ENCODE measurements at places on chromosomes 5 and 9.

GRCh38 chr5:95900383-95900958 is 61.2 kb downstream of the ELL2 start:
- no peak for DNase-seq

- DNase-seq: no peak
These were observed 79.2 kb downstream of the MAST4 start for GRCh38 chr5:66675406-66675805.

GRCh38 chr5:131021646-131022045 is 143.4 kb downstream of the HINT1 start:
- DNase-seq: no peak

DNA sequence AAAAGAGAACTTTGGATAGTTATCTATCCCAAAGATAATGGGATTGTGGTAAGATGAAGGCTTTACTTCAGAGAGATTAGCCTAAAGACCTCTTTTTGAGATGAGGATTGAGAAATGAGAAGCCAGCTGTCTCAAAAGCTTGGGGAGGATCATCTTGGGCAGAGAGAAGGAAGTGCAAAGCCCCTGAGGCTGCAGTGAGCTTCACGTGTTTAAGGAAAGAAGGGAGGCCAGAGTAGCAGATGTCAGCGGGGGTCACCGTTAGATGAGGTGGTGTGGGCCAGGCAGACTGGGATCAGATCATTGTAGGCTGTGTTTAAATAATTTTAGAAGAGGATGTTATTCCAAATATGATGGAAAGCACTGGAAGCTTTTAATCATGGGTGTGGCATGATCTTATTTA is 270.1 kb downstream of the ARHGEF28 start:
- no peak for DNase-seq

DNA sequence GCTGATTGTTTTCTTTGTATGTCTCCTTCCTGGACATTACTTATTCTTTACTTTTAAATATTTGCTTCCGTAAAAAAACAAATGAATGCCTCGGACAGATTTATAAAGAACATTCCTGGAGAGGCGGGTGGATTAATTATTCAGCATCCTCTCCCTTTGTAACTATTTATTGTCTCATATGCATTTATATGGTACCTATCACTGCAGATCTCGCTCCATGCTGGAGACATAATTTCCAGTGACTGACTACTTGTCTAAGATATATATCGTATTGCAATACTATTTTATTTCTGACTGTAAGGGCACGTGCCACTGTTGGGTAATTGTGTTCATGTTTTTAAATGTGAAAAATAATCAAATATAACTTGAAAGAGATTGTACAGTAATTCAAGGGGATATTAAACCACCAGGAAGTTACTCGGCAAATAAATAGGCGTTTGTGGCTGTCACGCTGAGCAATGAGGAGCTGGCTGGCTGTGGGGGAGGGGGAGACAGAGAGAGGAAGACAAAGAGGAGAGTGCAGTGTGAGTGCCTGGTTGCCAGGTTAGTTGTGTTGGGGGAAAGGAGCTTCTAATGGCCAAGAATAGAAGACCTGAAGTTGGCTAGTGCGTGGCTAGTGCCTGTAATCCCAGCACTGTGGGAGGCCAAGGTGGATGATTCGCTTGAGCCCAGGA is 131.8 kb upstream of the GABRP start:
- DNase-seq: no peak

GRCh38 chr9:23088932-23089364 is 642.3 kb downstream of the DMRTA1 start:
- no peak for DNase-seq

DNA sequence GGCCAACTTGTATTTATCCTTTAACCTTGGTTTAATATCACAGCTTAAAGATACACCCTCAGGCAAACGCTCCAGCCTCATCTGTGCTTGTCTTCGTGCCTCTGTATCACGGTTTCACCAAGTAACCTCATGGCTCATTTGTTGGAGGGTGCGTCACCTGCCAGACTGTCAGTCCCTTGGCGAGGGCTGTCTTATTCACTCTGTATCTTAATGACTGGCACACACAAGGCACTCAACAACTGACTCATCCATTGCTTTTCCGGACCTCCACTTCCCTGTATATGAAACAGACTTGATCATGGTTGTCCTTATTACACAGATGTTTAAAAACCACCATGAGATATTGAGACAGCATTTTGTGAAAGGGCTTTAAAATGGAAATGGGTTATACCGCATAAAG is 28.0 kb downstream of the LCP2 start:
- no peak for DNase-seq

DNA sequence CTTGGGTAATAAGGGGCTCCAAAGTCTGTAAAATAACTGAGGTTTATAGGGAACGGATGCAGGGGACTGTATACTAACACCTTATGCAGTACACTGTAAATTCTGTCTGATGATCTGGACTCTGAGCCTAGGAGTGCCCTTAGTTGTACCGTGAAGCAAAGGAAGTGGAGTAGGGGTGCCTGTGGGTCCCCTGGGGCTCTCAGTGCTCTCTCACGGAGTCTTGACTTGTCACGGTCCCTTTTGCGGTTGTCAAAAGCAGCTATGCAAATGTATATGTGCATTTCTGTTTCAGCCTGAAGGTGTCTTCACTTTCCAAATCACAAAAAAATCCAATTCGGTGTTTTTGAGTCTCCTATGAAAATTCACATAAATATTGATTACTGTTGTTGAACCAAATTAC is 17.8 kb downstream of the DMRT1 start:
- DNase-seq: no peak

Data from Right ventricle myocardium superior (tissue), 1 donor.